Mononuclear cell (primary cell): ENCODE measurements at places on chromosomes 2 and 18. TPM values are rescaled to one million over a fixed set of nuclear protein-coding genes. Genes with fewer than 3 reads are reported as not detected.

Gene C2orf92
- 4.5 TPM for total RNA-seq

Gene SP140
- total RNA-seq: 96.6 TPM

Gene MLPH
- not detected for total RNA-seq

Gene SPAG16
- 9.8 TPM for total RNA-seq

Gene GREB1L
- under 0.01 TPM for total RNA-seq

Gene LRRTM1
- total RNA-seq: not detected

Gene ALLC
- not detected for total RNA-seq
